ENCODE measurements at places on chromosomes 16 and 17.

GRCh38 chr17:40129498-40129897 lies 7.7 kb downstream of the MSL1 start:
- no peak for DNase-seq

GRCh38 chr17:57903961-57904360 lies 51.3 kb downstream of the CUEDC1 start:
- no peak for DNase-seq

DNA sequence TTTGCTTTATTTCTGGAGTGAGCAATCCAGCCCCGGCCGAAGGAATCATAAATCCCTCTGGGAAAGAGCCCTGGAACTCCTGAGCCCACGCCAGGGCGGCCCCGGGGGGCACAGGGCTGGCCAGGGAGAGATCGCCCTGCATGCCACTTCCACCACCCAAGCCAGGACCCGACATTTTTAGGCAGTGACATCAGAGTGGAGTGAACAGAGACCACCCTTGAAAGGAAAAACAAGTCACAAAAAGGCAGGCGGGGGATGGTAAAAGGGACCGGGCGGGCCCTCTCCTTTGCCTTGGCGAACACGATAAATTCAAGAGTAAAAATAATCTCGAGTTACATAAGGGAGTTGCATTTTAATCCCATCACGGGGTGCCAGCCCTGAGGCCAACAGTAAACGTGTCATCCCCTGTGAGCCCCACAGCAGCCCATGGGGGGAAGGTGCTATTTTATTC lies 284.1 kb downstream of the C16orf95 start:
- DNase-seq, result no peak

DNA sequence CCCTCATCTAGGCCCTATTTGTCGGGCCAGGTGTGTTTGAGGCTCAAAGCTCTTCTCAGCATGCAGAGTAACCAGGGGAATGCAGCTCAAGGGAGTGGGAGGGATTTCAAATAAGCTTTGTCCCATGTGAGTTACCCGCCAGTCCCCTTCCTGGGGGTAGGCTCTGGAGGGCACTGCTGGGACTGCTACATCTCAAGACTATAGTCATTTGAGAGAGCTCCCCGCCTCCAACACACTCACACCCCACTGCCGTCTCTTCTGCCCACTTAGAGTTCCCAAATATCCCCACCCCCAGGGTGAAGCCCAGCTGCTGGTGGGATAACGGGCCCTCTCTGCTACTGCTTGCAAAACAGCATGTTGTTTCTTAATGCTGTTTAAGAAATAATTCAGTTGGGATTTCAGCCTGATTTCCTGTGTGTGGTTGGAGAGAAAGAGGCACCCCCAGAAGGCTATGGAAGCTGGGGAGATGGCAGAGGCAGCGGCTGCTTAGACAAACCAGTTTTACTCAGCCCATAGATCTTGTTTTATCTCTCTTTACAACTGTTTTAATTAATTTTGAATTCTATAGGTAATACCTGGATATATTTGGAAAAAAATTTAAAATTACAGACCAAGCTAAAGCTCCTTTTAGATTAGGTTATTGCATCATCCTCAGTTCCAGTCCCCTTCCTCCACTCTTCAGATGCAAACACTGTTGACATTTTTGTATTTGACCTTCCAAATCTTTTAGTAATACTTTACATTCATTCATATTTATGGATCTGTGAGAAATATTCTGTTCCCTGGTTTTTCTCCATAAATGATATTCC lies 4.1 kb upstream of the MPO start:
- DNase-seq, result no peak

DNA sequence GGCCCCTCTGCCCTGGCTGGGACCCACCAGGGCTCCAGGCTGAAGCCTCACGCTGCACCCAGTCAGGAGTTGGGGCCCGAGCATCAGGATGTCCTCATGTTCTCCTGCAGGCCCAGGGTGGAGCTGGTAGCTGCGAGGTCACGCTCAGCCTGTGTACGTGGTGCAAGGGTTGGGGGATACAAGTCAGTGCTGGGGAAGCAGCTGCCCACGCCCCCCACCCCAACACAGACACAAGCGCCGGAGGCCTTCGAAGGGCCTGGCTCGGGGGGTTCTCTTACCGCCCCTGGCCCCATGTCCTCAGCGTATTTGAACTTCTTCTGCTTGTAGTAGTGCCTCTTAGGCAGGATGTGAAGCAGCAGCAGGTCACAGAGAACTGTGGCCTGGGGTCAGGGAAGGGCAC lies 4.9 kb upstream of the CAMKK1 start:
- no peak for DNase-seq

DNA sequence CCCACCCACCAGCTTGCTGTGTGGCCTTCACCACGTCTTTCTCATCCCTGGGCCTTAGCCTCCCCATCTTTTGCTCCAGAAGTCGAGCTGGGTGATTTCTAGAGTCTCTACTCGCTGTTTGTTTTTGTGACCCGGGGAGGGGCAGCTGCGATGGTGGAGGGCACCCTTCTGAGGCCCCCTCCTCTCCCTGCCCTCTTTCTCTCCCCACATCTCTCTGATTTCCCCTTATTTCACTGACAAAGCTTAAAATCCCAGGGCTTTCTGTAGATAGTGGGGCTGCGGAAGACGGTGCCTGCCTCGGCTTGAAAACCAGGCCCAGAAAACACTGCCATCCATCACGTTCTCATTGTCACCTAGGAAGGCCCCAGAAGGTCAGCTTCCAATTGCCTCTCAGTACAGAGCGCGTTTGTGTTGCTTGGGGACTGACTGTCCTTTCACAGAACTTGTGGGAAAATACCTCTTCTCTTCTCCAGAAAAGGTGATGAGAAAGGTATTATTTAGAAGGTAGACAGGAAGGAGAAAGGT lies 95.1 kb downstream of the NTN1 start:
- DNase-seq, result no peak

DNA sequence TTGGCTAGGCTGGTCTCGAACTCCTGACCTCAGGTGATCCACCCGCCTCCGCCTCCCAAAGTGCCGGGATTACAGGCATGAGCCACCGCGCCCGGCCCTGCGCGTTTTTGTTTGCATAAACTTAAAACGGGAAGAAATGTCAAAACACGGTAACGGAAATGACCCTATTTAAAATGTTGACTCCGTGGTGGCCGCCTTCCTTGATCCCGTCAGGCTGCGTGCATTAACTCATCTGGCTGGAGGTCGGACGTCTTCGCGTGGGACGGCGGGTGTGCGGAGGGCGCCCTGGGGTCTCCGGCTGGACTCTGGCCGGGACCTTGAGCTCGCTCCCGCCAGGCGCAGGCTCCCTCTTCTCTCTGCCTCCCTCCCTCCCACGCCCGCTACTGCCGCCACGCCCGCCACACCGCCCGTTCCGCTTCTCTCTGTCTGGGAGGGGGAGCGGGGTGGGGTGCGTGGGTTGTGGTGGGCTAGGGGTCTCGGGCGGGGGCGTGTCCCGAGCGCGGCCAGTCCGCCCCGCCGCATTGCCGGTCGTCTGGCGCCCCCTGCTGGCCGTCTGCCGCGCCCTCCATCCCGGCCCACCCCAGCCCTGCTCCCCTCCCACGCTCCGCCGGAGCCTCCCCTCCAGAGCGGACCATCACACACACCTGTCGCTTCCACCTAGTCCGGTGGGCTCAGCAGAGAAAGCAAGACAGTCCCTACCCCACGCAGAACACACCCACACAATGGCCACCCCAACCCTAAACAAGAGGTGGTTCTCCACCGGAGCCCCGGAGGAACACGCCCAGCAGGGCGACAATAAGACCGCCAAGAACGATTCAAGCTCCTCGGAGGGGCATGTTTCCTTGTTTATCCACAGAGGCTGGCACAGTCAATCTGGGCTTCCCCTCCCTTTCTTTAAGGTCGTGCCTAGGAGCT lies 1.2 kb upstream of the CCDC42 start:
- DNase-seq, result no peak

DNA sequence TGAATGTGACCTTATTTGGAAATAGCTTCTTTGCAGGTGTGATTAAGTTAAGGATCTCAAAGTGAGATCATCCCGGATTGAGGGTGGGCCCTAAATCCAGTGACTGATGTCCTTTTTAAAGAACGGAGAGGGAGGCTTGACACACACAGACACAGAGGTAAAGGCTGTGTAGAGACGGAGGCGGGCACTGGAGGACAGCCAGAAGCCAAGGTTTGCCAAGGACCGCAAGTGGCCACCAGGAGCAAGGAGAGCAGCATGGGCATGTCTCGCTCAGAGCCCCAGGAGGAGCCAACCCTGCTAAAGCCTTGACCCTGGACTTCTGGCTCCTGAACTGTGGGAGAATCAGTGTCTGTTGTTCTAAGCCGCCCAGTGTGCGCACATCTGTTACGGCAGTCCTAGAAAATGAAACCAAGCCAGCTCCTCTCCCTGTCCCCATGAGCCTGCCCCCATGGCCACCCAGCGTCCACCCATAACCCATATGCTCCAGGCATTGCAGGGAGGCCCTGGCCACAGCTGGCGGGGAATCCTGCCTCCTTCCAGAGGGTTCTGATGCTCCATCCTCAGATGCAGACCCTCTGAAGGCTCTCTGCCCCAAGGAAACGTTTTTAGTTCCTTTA lies 15.2 kb downstream of the CNGB1 start:
- DNase-seq, result no peak

DNA sequence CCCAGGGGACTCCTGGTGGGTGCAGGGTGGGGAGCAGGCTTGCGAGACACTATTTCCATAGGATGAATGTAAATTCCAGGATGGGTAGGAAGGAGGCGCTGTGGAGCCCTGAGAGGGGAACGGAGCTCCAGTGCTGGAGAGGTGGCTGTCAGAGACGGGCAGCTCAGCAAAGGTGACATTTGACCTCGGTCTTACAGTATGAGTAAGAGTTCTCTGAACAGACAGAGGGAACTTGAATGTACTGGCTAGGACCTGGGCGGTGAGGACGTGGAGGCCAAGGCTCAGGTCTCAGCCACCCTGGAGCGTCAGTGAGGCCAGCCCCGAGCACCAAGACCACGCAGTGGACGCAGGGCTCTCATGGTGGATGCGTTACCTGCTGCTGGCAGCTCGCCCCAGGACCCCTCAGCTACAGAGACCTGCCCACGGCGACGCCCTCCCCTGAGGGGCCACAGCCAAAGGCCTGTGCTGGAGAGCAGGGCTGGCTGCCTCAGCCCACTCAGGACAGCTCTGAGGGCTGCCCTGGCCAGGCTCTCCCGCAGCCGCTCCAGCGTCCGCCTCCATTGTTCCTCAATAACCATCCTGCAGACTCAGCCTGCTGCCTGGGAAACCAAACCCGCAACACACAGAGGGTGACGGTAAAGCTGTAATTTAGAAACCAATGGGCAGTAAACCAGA lies 65.9 kb upstream of the TNRC6C start:
- DNase-seq, result no peak

GRCh38 chr16:60166111-60166510 lies 1432.0 kb upstream of the GOT2 start:
- no peak for DNase-seq

DNA sequence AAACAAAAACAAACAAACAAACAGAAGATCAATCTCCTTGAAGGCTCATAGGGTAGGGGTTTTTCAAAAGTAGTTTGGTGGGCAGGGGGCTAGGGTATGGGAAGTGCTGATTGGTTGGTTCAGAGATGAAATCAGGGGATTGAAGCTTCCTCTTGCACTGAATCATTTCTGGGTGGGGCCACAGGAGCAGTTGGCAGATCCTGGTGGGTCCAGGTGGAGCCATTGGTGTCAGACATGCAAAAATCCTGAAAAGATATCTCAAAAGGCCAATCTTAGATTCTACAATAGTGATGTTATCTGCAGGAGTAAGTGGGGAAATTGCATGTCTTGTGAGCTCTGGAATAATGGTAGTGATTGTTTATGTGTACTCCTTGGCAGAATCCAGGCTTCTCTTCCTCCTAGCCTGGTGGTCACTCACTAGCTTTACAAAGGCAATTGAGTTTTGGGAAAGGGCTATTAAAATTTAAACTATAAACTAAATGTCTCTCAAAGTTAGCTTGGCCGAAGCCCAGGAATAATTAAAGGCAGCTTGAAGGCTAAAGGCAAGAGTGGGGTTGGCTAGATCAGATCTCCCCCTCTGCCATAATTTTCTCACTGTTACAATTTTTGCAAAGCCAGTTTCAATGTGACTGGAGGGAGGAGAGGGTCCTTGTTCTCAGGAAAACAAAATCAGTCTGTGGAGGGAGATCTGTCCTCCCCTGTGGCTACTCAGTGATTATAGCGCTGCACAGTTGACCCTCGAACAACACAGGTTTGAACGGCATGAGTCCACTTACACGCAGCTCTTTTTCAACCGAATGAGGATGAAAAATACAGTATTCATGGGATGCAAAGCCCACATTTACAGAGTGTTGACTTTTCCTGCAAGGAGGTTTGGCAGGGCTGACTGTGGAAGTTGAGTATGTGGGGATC lies 45.2 kb downstream of the RNF112 start:
- no peak for DNase-seq
